ENCODE measurements at places on chromosomes 1 and 21.

- no peak for DNase-seq
Observed at GRCh38 chr1:118338936-118339335, 153.9 kb upstream of the SPAG17 start.

GRCh38 chr1:52059321-52059720 lies 3.2 kb downstream of the BTF3L4 start:
- no peak for DNase-seq

- no peak for DNase-seq
Observed at GRCh38 chr1:241605146-241605805, 34.9 kb downstream of the CHML start.

DNA sequence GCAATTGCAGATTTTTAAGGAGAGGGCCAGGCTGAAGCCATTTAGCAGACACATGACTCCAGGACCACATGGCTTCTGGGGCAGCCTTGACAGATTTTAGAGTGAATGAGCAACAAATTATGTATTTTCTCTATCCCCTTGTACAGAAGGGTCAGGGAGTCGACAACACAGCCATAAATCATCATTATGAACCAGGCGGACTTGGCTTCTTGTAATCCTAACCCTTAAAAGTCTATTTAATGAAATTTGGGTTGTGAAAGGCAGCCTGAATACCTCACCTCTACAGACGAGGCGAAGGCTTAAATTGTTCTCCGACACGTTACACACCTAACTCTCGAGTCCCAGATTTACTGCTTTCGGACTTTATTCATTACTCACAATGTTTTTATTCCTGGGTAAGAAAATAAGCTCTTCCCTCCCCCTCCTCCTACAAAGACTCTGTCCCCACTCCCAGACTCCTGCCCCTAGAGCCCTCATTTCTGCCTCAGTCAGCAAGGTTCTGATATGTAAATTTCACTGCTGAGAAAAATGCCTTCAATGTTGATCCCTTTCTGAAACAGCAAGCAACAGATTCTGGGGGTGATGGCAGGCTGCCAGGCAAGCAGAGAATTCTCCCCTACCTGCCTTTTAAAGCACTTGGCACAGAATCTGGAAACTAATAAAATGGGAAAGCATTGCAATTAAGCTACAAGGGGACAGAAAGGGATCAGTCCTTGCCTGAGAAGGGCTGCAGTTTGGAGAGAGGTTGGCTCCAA lies 51.6 kb downstream of the PLPP3 start:
- no peak for DNase-seq

DNA sequence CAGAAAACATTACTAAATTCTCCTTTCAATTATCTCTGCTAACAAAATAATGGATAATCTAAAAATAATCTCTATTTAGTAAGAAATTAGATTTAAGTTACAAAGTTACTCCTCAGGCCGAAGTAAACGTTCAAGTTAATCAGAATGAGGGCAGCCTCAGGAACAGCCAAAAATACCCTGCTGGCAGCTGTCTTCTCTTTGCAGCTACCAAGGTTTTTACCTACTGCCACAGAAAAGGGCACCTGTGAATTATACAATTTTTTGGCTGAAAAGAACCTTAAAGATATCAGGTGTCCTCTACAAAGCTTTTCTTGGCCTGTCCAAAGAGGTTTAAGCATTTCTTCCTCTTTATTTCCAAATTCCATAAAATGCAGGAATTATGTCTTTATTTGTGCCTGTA lies 84.4 kb downstream of the AKT3 start:
- DNase-seq = no peak

DNA sequence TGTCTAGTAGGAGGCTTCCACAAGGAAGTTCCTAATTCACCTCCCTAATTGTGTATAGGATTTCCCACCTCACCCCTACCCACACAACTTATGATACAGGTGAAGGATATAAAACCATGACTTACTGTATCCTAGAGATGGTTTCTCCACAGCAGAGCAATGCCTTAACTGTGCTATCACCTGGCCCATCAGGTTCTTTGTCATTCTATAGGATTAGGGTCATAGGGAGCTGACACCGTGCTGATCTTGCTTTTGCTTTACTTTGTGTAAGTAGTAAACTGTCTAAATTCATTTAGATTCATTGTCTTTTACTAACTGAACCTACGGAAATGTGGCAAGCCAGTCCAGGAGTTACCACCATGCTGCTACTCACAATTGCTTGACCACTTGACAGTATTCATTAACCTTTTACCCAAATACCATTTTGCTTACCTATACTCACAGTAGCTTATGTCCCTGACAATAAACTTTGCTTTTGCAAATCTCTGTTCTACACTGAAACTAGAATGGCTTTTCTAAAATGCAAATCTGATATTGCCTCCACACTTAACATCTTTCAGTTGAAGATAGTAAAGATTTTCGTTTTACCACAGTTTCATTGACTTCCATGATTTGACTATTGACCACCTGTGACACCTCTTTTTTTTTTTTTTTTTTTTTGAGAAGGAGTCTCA lies 147.6 kb downstream of the IFI44 start:
- DNase-seq = no peak

DNA sequence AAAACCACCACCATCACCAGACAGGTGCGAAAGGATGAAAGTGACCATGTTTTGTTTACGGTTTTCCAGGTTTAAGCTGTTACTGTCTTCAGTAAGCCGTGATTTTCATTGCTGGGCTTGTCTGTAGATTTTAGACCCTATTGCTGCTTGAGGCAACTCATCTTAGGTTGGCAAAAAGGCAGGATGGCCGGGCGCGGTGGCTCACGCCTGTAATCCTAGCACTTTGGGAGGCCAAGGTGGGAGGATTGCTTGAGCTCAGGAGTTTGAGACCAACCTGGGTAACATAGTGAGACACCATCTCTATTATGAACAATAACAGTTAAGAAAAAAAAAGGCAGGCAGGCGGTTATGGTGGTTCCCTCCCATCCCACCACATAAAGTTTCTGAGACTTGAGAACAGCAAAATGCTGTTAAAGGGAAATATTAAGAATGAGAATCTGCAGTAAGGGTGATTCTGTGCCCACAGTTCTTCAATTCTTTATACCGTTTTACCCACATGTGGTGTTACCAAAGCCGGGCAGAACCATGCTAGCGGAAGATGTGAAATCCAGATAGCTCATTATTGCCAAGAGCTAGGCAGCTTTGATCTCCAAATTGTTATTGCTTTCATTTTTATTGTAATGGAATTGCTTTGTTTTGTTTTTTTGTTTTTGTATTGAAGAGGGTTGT lies 34.5 kb upstream of the TDRD10 start:
- DNase-seq = no peak

DNA sequence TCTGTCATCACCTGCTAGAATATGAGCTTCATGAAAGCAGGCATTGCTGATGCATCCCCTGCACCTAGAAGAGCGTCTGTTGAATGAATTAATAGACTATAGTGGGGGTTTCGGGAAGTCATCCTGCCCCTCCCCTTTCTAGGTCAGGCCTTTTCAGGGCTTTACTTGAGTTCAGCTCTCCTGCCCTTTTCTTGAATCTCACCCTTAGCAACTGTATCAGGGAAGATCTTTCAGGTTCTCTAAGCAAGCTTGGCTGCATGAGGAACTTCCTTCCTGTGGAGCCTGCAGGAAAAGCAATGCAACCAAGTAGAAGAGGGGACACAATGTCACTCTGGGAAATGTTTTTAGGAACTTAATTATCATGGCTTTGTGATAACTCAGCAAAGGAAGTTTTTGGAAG lies 27.2 kb upstream of the KIAA0040 start:
- DNase-seq = no peak

- DNase-seq = no peak
Observed at GRCh38 chr1:208653426-208653825, 409.2 kb upstream of the PLXNA2 start.

- no peak for DNase-seq
Observed at GRCh38 chr1:119279456-119280381, 88.9 kb upstream of the HAO2 start.

DNA sequence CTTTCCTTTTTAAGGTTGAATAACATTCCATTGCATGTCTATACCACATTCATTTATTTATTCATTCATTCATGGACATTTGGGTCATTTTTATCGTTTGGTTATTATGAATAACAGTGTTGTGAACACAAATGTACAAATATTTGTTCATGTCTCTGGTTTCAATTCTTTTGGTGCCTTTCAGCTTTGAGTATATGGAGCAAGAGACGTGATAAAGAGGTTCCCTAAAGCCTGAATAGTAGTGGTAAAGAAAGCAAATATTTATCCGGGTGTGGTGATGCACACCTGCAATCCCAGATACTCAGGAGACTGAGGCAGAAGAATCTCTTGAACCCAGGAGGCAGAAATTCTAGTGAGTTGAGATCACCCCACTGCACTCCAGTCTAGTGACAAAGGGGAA lies 5.3 kb upstream of the RLF start:
- DNase-seq = no peak

- no peak for DNase-seq
Observed at GRCh38 chr1:173474097-173474779, 2.9 kb upstream of the PRDX6 start.

DNA sequence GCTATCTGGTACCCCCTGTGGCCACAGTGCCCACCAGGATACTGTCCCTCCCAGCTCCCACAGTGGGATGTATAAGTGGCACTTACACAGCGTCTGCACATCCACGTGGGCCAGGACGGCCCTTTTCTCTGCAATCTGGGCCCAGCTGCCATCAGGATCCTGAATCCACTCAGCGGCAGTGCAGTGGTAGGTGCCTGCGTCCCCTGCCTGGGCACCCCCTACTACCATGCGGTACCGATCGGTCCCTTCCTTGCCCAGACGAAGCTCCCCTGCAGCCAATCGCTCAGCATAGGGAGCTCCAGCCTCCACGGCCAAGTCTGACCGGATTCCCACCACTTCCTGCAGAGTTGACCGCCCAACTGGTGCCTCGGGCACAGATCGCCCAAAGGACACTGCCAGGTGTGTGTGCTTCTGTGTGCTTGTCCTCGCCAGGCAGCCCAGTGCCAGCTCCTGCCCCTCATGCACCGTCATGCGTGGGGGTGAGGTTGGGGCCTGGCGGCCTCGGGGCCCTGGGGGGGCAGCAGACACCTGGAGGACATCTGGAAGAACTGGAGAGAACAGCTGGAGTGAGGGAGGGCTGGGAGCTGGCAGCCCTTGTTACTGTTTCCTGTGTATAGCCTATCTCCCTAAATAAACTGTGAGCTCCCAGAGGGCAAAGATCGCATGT lies 4.7 kb downstream of the IGSF8 start:
- DNase-seq = no peak

DNA sequence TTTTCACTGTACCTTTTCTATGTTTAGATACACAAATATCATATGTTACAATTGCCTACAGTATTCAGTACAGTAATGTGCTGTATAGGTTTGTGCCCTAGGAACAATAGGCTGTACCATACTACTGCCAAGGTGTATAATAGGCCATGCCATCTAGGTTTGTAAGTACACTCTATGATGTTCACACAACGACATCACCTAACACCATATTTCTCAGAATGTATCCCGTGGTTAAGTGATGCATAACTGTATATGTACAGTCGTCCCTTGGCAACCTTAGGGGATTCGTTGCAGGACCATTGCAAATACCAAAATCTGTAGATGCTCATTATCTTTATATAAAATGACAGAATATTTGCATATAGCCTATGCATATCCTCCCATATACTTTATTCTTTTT lies 5.8 kb upstream of the SSR2 start:
- DNase-seq = no peak

DNA sequence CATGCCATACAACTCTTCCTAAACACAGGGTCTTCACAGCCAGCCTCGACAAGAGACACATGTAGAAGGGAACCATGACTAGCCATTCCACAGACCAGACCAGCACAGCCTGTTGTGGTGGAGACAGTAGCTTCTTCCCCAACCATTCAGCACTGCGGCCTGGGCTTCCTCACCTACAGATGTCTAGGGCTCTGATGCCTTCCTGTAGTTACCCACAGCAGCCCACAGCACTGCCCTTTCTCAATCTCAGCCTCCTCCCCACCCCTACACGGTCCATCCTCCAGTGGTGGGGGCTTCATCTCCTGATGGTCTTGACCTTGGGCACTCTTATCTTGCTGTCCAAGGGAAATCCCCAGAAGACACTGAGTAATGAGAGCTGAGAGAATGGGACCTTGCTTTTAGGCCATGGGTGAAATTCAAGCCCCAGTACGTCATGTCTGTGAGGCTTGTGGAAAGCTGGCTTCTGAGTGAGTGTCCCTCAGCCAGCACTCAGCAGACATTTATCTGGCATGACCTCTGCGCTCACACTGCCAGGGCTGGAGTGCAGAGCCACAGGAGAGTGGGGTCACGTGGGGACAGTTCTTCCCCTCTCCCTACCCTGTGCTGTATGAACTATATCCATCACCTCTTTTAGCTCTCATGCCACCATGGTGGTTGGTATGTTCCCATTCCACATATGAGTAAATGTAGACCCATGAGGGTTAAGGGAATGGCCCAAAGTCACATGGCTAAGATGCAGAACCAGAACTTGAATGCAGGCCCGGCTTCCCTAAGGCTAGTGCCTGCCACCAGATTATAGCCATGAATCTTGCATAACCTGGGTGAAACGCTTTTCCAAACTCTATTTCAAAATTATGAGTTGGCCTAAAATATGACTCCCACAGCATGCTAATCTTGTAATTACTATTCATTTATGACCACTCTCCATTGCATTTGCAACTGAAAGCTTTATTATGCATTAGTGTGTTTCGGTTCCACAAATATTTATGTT lies 104.7 kb downstream of the HIVEP3 start:
- no peak for DNase-seq

DNA sequence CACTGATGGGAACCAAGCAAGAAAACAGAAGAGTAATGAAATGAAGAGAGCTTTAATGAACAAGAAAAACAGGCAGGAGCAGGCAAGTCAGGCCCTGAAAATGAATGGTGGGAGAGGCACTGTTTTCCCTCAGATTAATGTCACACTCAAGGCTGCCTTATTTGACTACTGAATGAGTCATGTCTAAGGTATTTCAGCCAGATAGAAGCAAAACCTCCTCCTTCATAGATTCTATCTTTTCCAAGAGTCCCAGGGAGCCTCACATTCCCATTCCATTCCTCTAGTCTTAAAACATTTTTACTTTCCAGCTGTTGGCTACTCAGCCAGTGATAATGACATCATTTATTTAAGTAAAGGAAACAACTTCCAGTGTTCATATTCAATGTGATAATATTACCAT lies 228.4 kb upstream of the NRIP1 start:
- no peak for DNase-seq

GRCh38 chr1:151799179-151800022 lies 5.8 kb downstream of the LINGO4 start:
- no peak for DNase-seq

DNA sequence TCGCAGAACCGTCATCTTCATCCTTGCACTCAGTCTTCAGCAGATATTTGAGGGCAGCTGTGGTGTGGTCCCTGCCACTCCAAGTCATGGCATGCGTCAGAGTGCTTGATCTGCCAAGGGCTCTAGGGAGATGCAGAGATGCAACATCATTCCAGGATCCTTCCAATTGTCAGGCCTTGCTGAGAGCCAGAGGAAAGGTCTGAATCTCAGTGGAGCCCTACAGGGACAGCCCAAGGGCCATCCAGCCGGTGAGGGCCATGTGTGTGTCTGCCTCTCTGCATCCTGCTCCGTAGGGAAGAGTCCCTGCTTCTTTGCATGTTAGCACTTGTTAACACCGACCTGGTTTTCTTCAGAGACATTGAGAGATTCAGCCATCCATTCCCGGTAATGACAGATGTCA lies 17.6 kb downstream of the MAPKAPK2 start:
- no peak for DNase-seq
